ENCODE measurements at places on chromosomes 12 and 14. TPM values are rescaled to one million over a fixed set of nuclear protein-coding genes. Genes with fewer than 3 reads are reported as not detected.

DNA sequence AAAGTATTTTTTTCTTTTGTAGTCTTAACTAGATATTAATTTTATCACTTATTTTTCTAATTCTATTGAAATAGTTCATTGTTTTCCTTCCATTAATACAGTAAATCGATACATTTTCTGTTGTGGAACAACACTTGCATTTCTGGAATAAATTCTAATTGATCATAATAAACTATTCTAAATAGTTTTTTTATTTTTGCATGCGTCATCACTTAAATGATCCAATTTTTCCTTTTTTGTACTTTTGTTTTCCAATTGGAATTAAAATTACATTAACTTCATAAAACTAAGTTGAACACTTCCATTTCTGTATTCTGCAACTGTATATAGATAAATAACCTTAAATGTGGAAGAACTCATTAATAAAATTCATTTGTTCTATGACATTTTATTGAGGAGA lies 202.5 kb downstream of the KCNC2 start:
- DNase-seq = no peak

DNA sequence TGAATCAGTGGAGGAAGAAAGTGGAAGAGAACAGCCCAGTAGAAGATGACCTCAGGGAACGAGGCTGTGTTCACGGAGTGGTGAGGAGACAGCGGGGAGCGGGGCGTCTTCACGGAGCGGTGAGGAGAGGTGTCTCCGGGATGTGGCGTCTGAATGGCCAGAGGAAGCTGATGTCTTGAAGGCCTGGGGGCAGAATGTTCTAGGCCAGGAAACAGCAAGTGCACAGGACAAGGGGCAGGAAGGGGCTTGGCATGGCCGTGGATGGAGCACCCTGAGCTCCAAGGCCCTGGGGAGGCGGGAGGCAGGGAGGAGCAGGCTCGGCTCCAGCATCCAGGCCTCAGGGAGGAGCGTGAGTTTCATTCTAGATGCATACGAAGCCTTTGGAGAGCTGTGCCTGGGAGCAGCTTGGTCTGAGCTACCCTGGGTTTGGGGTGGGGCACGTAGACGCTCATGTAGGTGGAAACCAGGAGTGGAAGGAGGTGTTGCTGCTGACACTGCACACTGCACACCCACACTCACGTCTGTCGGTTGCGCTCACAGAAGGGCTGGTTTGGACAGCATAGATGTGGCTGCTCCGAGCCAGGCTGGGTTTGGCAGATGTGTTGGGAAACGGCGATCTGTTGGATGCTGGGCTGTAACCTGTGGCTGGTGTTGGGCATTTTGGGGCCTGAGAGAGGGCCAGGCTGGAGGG lies 131.6 kb downstream of the ADGRD1 start:
- DNase-seq = peak; percentile 12

TBX5 gene
- not detected for total RNA-seq

DNA sequence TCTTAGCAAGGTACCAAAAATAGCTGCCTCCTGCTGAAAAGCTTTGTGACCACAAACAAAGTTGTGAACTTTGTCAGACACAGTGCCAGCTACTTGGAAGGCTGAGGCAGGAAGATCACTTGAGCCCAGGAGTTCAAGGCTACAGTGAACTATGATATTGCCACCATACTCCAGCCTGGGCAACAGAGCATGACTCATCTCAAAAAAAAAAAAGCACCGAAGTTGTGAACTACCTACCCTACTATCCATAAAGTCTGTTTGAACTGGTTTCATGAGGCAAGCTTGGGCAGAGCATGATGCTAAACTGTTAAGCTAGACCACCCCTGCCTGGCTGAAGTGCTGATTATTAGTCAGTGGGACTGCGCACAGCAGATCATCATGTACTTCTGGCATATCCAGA lies 75.5 kb downstream of the RAD52 start:
- no peak for DNase-seq

DNA sequence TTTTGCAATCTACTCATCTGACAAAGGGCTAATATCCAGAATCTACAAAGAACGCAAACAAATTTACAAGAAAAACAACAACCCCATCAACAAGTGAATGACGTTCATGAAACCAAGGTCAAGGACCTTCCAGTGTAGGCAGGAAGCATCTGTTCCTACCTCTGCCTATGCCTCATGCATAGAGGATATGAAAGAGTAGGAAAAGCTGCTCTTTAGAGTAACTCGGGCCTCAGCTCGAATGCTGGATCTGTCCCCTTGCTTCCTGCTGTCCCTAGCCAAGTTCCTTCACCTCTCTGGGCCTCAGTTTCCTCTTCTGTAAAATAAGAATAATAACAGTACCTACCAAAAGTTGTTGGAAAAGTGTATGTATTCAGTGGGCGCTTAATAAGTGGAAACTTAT lies 65.0 kb downstream of the FOXN4 start:
- no peak for DNase-seq

RPS6KL1 gene
- 3.9 TPM for total RNA-seq

- DNase-seq = no peak
These were observed 56.3 kb downstream of the SLC6A15 start for GRCh38 chr12:84856156-84856900.

- no peak for DNase-seq
These were observed 153.0 kb upstream of the DIO3 start for GRCh38 chr14:101408077-101408831.

DDX24 gene
- total RNA-seq = 232 TPM

GRCh38 chr12:30278401-30278800 lies 417.3 kb downstream of the IPO8 start:
- DNase-seq = no peak

- no peak for DNase-seq
These were observed 1.0 kb upstream of the VRTN start for GRCh38 chr14:74347097-74347794.

DNAI7 gene
- total RNA-seq = not detected

DNA sequence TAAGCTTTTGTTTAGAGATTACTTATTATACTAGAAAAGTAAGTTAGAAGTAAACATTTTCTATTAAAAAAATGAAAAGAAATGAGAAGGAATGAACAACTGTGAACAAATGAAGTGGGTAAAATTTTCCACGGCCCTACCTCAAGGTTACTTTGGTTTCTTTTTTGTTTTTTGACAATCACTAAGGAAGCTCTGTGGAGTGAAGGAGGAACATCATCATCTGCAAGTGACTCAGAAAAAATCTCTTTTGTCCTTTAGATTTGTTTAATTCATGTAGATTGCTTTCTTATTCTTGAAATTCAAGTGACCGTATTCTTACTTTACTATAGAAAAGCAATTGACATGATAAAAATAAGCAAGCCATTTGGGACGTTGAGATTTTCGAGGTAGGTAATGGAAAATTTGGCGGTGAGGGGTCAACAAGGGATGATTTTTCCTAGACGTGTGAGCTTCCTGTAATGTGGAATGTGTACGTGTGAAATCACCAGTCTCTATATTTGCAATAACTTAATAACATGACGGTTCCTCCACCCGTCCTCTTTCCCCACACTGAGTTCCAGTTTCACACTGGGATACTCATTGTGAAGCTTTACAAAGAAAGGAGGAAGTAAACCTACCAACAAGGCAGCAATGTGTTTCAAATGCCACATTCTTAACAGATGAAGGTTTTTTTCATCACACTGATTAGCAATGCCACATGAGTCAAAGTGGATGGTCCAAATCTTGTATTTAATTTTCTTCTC lies 62.3 kb upstream of the EGLN3 start:
- DNase-seq = no peak

TCL1A gene
- 0.28 TPM for total RNA-seq

GRCh38 chr14:23366426-23366921 lies 1.5 kb upstream of the EFS start:
- DNase-seq = no peak

GRCh38 chr12:93361151-93361919 lies 16.4 kb upstream of the NUDT4 start:
- no peak for DNase-seq

DNA sequence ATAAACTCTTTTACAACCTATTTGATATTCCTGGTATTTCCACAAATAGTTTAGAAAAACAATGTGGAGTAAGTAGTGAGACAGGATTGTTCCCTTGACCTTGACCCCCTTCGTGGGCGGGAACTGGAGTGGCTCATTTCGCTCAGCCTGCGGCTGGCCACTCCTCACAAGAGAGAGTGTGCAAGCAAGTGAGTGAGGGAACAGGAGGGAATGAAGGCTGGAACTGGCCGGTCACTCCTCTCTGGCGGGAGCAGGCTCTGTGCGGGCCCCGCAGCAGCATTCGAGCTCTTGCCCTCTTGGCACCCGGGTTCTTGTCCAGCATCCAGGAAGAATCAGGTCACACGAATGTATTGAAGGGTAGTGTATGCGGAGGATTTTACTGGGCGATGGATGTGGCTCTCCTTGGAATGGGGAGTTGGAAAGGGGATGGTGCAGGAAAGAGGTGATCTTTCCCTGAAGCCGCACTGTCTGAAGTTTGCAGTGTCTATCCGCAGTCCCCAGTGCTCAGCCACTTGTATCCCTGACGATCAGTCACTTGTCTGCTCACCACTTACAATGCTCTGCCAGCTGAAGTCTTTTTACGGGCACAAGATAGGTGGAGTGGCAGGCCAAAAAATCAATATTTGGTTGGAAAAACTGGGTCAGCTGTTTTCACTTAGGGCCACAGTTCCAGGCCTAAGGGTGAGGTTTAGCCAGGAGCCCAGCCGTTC lies 28.0 kb upstream of the TXNRD1 start:
- no peak for DNase-seq

SLCO1B1 gene
- not detected for total RNA-seq

DNA sequence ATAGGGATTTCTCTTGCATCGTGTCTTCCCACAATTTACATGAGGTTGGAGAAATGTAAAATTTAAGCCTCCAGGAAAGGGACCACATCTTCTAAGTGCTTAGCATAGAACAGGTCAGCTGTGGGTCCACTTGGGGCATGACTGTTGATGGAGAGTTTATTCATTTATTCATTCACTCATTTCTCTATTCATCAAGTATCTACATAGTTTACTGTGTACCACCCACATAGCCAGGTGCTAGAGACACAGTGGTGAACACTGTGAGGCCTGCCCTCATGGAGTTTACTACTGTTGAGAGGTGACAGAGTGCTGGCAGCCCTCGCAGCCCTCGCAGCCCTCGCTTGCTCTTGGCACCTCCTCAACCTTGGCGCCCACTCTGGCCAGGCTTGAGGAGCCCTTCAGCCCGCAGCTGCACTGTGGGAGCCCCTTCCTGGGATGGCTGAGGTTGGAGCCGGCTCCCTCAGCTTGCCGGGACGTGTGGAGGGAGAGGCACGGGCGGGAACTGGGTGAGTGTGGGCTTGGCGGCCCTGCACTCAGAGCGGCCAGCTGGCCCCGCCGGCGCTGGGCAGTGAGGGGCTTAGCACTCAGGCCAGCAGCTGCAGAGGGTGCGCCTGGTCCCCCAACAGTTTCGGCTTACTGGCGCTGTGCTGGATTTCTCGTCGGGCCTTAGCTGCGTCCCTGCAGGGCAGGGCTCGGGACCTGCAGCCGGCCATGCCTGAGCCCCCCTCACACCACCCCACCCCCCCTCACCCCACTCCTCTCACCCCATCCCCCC lies 1.7 kb upstream of the JPH4 start:
- peak; percentile 18 for DNase-seq

DNA sequence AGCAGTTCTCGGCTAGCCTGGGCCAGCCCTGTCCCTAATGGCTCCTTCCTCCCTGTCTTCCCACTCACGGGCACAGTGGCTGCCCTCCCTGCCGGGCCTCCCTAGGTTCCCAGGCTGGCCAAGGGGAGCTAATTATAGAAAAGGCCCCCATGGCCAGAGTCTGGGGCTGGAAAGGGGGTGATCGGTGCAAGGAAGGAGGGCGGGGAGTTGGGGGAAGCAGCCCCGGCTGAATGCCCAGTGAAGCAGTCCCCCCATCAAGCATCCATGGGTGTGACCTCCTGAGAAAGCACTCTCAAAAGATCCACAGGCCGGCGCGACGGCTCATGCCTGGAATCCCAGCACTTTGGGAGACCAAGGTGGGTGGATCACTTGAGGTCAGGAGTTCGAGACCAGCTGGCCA lies 54.9 kb downstream of the TESC start:
- DNase-seq = no peak

- peak; percentile 72 for DNase-seq
These were observed 13.0 kb upstream of the TPCN1 start for GRCh38 chr12:113208041-113208934.

KRT83 gene
- total RNA-seq = not detected

DNA sequence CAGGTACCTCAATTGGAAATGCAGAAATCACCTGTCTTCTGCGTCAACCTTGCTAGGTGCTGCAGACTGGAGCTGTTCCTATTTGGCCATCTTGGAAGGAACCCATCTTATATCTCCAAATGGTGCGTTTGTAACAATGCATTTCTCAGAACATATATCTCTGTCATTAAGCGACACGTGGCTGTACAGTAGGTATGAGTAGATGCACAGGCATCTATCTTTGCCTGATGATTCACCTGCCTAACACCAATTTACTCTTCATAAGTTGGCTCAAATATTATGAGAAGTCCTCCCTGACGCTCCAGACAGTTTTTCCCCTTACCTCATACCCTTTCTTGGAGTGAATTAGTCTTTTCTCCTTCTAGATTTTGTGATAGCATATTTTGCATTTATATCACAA lies 44.2 kb downstream of the GPR137C start:
- no peak for DNase-seq

DNA sequence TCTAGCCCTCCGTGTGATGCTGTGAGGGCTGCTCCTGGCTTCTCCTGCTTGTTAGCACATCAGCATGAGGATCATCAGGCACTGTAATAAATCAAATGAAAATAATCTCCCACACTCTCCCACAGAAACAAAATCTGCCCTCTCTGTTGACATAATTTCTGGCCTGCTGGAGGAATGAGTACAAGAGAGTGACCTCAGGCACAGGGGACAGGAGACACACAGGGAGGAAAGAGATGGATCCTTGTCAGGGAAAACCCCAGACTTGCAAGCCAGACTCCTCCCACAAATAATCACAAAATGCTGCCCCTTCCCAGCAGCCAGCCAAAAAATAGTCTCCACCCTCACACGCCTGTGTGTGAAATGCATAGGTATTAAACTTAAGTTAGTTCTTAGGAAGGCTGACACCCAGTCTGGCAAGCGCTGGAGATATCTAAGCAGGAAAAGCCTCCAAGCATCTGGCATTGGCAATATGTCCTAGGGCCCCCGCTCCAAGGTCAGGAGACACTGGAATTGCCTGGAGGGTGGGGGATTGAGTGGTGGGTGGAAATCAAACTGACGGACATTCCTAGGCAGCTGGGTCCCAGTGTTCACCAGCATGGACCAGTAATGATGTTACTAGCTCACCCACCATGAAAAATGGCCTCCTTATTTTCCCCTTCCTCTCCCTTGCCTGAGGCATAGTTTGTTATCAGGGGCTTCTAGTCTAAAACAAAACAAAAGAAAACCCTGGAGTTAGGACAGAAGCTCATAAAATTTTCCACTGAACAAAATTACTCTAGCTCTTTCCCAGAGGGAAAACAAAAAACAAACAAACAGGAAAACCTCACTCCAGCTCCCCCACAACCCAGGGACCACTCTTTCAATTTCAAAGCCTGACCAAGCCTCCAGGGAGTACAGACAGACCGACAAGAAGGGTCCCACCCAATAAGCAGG lies 22.0 kb downstream of the SMUG1 start:
- DNase-seq = no peak

GRCh38 chr12:107515446-107515958 lies 170.1 kb upstream of the PWP1 start:
- DNase-seq = no peak

Measured in activated naive CD8-positive, alpha-beta T cell treated with anti-CD3 and anti-CD28 coated beads, Interleukin-2, amount 10 ng/mL, durations not matched to agents 7 days and 5 days (primary cell).